ENCODE measurements at places on chromosomes 3 and 15.

- DNase-seq: no peak
These were observed 353.1 kb downstream of the ERC2 start for GRCh38 chr3:56115199-56115598.

DNA sequence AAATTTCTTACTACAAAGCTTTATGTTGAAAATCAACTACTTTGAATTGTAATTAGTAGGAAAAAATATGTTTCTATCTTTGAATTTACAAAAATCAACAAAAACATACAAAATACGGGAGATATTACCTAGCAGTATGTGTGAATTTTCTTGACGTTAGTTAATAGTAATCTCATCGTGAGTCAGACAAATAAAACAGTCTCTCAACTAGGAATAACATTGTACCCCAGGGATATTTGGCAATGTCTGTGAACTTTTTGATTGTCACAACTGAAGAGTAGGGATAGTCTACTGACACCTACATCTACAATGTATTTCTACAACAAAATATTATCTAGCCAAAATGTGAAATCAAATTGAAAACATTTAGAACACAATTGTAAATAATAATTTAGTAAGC, 250.3 kb downstream of the POLQ start:
- DNase-seq: no peak

- no peak for DNase-seq
These were observed 25.2 kb upstream of the CCK start for GRCh38 chr3:42290966-42291714.

GRCh38 chr3:158470944-158471638, 99.9 kb upstream of the MLF1 start:
- DNase-seq: no peak

DNA sequence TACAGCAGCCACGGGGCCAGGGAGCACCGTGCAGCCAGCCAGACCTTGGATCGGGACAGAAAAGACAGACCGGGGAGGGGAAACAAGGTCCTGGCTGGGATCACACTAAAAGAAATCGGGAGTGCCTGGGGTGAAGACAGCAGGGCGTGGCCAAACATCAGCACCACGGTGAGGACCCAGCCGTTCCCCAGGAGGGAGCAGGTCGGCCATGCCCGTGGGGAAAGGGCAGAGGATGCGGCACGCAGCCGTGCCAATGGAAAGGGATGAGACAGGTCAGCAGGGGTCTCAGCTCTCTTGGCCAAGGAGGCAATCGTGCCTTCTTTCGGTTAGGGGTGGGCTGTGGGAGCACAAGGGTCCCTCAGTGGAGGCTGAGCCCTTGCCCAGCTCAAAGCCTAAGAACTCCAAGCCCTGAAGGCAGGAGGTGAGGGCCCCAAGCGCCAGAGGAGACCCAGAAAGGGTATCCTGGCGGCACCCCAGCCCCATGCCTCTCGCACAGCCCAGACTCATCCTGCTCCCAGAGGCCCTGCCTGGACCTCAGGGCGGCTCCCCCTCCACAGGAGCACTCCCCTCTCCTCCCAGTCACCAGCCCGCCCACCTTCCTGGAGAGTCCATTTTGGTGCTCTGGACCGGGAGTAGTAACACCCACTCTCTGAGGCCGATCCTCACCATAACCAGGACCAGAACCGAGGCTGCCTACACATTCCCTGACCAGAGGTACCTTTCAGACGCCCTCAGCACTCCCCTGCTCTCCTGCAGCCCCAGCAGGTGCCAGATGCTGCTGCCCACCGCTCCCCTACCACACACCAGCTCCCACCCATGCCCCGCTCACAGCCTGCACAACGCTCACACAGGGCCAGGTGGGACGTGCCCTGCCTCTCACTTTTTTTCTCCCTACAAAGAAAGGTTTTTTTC, 23.2 kb upstream of the OCA2 start:
- DNase-seq: no peak

- DNase-seq: no peak
These were observed 108.7 kb downstream of the SLMAP start for GRCh38 chr3:57864853-57865252.

DNA sequence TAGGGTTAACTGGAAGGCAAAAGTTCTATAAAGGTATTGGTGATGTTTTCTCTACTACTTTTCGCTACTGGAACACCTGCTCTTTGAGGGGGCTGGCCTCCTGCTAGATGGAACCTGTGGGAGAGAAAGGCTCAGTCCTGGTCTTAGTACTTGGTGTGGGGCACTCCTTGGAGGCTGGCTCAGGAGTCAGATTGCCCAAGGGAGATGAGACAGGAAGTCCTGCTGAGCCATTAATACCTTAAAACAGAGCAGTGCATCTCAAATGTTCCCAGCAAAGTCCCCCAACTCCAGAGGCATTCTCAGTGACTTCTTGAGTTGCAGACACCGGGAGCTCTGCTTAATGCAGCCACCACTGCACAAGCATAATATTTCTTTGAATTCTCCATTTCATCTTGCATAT, 3.1 kb upstream of the ADAMTSL3 start:
- no peak for DNase-seq

DNA sequence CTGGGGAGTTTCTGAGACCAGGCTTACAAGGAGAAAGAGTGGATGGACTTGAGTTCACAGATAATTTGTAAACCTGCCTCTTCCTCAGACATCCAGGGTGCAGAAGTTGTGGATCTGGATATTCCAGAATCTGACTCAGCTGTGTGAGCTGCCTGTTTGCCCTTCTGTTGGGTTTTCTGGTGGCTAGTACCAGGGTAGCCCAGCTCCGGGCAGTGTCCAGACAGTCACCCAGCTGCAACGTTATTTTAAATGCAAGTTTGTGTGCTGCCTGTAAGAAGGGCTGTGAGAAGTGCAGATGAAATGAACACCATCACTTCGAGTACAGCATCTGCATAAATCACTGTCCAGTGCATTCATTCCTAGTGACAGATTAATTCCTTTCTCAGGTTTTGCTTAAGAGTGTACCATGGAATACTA, 1053.0 kb downstream of the TUSC7 start:
- DNase-seq: no peak

DNA sequence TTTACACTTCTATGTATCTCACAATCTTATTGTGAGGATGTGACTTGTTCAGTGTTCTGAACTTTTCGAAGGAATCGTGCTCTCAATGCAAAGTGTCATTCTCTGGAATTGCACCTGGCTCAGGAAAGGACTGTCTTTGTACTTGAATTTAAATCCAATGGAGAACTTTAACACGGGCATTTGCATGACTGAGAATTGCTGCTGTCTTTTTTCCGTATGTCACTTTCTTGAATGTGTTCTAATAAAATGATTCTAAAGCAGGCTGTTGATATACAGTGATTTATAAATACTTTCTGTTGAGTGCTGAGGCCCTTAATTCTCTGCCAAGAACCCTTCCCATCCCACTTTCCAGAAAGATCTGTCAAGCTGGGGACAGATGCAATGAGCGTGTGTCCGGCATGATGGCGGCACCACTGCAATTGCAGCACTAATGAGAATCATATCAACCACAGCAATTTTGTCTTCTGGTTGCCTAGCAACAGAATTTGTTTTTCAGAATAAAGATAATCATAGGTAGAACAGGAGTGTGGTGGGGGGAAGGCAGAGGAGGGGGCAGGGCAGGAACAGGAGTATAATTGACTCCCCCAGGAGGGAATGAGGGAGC, 210.6 kb upstream of the UMPS start:
- no peak for DNase-seq

DNA sequence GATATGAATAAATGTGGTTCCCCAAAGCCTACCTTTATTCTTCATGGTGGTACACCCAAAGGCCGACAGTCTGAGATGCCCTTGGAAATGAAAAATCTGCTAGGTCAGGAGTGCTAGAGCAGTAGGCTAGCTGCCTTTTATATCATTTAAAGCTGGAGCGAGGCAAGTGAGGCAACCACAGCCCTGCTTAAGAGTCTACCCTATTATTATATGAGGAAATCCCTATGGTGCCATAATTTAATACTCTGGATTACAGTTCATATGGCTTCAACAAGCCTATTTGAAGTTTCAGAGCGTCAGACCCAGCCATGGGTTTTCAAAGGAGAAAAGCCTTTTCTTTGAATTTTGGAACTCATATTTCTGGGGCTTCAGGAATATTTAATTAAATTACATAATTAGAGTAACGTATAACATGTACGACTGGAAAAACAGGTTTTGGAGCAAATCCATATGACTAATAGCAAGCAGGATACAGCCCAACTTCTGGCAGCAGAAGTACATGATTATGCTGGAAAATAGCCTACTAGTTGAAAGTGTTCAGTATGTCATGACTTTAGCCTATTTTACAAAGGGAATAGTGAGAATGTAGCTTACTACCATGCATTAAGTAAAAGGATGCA, 18.0 kb upstream of the SLTM start:
- DNase-seq: no peak

DNA sequence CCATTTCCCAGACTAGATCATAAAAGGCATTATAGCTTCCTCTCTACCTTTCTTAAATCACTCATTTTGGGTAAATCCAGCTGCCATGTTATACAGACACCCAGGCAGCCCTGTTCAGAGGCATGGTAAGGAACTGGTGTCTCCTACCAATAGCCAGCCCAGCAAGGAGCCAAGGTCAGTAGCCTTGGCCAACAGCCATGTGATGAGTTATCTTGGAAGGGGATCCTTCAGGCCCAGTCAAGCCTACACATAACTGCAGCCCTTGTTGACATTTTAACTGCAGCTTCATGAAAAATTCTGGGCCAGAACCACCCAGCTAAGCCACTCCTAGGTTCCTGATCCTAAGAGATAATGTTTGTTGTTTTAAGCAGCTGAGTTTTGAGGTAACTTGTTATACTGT, 29.0 kb upstream of the ZMAT3 start:
- DNase-seq: no peak

DNA sequence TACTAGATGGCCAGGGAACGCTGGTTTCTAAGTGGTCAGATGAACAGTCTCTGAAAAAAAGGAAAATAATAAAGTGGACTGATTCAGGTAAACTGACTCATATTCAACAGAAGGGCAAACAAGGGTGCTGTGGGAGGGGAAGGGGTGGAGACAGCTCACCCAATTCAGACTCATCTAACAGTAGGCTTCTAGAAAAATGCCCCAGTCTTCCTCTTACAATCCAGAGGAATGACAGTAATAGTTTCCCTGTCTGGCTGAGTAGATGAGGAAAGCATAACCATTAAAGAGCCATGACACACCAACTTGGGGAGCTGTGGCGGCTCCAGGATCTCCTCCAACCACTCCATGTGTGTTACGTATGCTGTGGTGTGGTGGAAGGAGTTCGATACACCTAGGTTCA, 231.4 kb upstream of the UMPS start:
- DNase-seq: no peak

DNA sequence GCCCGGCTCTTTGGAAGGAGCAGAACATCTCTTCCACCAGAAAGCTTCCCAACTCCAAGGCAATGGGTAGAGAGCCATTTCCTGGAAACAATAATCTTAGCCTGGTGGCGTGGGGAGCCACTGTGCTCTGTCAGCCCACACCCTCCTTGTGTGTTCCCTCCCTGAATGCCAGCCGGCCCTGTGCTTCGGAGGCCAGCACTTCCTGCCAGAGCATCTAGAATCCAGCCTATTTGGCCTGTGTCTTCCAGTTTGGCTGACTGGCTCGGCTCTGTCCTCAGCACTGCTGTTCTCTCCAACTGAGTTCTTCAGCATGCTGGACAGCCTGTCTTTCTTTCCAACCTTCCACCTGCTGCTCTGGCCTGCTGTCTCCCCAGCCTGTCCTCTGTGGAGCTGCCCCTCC, 349.3 kb downstream of the MFSD1 start:
- no peak for DNase-seq

DNA sequence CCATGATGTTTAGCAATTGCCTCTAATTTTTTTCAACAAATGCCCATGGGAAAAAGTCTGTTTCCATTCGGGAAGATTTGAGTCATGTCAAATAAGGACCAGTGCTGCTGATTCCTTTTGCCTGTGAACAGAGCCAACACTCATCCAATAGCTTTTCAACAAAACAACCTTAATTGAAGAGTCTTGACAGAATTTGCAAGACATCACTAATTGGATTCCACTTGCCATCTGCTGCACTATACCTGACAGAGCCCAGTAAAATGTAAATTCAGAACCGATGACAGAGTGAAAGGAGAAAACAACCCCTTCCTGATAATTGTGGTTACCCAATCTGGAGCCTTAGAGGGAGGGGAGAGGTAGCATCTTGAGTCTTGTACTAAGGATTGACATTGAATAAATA, 426.7 kb downstream of the AGBL1 start:
- DNase-seq: no peak

DNA sequence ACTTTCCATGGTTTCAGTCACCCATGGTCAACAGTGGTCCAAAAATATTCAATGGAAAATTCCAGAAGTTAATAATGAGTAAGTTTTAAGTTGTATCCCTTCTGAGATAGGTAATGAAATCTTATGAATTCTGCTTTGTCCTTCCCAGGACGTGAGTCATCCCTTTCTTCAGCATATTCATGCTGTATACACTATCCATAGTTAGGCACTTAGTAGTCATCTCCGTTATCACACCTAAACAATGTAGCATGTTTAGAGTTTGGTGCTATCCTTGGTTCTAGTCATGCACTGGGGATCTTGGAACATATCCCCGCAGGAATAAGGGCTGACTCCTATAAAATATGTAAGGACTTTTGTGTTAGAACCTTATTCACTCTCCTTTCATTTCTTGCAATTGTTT, 153.2 kb downstream of the UNC13C start:
- no peak for DNase-seq

- DNase-seq: no peak
These were observed 93.6 kb upstream of the COL8A1 start for GRCh38 chr3:99544786-99545281.

GRCh38 chr15:96737408-96737807, 406.9 kb downstream of the NR2F2 start:
- DNase-seq: no peak

- no peak for DNase-seq
These were observed 68.1 kb upstream of the FOXP1 start for GRCh38 chr3:71651625-71652024.

DNA sequence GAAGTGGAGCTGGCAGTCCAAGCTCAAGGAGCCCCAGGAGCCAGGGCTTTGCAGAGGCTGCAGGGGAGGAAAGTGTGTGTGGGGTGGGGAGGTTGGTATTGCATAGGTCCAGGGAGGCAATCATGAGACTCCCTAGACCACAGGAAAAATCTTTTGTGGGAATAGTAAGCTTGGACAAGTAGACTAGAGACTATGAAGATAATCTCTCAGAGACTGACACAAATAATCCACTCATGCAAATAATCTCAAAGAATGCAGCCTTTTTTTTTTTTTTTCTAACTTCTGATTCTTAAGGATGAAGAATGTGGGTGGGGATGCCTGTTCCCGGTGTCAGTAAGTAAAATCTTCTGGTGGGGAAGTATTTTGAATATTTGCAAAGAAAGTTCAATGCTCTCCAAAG, 113.7 kb downstream of the GREM1 start:
- no peak for DNase-seq

DNA sequence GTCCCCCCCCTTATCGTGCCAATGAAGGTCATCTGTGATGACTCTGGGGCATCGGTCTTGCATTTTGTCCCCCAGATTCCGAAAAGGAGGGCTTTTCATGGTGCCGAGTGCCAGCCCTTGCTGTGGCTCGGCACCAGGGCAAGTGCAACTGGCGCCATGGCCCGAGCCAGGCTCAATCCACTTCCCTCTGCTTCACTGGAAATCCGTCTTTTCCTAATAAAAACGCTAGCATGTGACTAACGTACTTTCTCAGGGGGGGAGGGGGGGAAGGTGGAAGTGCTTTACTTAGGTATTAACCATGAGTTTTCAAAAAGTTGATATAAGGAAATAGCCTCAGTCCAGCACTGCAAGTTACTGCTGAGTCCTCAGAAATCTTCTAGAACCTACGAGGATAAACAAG, 20.5 kb downstream of the TRPM1 start:
- no peak for DNase-seq

Measured in chondrocyte (in vitro differentiated cells).